Stimulated activated CD4-positive, alpha-beta T cell treated with anti-CD3 and anti-CD28 coated beads, Interleukin-1b, Interleukin-23, amount 100 ng/mL, for 1 hour (primary cell): ENCODE measurements at places on chromosomes 6 and 20.

DNA sequence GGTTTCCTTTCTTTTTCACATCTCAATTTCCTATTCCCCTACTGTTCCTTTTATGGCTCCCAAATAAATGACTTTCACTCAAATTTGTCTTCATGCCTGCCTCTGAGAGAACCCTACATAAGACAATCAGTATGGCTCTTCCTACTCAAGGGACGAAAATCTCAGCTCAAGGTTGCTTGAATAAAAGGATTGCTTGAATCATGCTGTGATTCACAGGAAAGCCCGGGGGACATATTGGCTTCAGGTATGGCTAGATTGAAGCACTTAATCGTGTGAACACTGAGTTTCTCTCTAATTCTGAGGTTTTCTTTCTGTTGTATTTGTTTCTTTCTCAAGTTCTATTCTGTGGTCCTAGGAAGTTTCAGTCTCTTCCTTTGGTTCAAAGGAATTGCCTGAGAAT is 140.3 kb upstream of the SULF2 start:
- DNase-seq: no peak

DNA sequence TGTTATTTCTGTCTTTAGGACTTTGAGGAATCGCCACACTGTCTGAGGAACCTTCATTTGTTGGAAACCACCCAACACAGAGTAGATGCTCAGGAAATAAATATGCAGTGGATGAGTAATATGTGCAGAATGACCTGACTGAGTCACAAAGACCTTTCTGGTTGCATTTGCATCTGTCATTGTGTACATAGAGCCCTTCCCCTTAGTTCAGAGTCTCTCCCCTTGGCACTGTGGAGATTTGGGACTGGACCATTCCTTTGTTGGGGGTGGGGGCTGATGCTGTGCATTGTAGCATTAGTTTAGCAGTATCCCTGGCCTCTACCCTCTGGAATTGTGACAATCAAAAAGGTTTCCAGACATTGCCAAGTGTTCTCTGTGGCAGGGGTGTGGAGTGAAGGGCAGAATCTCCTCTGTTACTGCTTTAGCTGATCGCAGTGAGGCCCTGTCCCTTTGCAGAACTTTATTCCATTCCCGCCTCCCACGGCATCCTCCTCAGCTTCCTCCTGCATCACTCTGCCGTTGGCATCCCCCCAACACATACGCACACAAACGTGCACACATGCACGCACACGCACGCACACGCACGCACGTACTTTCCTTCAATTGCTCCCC is 64.5 kb downstream of the EYA2 start:
- DNase-seq: no peak

DNA sequence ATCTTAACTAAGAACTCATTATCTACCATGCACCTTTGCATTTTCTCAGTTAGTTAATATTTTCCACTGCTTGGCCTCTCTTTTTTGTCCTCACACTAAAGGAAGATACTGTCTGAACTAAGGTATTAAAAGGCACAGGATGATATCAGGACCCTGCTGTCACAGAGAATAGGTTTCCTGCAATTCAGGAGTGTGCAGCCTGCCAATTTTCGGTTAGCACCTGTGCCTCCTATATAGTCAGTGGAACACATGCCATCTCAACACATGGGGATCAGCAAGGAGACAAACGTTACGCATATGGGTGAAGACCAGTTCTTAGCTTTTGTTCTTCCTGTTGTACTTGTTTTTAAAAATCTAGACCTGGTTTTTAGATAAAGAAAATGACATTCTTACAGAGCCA is 71.0 kb downstream of the FUT9 start:
- no peak for DNase-seq

DNA sequence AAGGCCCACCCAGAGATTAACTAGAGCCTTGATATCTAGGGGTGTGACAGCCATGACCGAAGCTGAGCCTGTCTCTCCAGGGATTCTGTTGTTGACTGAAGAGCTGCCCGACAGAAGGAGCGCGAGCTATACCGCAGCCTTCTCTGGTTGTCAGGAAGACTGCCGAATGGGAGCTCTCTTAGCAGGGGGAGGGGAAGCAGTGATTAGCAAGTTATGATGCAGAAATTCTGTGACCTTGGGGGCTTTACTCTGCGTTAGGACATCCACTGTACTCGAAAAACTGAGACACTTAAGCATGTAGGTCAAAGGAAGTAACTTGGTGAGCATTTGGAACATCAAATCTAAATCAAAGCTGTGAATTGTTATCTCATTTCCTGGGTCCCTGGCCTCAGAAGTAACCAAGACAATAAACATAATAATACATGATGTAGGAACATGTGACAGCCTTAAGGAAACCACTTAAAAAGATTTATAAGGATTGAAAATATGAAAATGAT is 84.7 kb downstream of the MAP3K4 start:
- DNase-seq: peak; percentile 8

DNA sequence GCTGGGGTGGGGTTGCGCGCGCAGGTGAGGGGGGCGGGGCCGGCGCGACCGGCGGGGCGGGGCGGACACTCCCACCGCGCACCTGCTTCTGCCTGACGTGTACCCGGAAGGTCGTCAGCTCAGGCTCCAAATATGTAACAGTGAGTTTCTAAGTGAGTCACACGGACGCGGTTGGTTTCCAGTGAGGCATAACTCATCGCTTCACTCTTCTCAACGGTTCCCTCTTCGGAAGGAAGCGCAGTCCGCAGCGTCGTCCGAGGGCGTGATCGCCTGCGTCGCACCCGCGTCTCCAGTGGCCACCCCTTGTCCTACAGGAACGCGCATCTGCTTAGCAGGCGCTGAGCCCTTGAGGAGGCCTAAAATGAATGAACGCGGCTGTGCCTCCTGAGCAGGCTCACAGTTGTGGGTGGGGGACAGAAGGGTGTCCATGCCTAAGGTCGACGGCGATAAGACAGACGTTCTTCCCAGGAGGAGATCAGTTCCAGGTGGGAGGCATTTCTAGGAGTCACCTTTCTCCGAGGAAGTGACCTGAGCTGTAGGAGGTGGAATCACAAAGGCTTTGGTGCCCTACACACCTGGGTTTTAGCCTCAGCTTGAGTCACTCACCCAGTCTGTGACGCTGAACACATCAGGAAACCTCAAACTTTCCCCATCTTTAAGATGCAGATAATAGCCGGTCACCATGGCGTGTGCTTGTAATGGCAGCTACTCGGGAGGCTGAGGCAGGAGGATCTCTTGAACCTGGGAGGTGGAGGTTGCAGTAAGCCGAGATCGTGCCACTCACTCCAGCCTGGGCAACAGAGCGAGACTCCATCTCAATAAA is 50.9 kb upstream of the EZR start:
- no peak for DNase-seq

DNA sequence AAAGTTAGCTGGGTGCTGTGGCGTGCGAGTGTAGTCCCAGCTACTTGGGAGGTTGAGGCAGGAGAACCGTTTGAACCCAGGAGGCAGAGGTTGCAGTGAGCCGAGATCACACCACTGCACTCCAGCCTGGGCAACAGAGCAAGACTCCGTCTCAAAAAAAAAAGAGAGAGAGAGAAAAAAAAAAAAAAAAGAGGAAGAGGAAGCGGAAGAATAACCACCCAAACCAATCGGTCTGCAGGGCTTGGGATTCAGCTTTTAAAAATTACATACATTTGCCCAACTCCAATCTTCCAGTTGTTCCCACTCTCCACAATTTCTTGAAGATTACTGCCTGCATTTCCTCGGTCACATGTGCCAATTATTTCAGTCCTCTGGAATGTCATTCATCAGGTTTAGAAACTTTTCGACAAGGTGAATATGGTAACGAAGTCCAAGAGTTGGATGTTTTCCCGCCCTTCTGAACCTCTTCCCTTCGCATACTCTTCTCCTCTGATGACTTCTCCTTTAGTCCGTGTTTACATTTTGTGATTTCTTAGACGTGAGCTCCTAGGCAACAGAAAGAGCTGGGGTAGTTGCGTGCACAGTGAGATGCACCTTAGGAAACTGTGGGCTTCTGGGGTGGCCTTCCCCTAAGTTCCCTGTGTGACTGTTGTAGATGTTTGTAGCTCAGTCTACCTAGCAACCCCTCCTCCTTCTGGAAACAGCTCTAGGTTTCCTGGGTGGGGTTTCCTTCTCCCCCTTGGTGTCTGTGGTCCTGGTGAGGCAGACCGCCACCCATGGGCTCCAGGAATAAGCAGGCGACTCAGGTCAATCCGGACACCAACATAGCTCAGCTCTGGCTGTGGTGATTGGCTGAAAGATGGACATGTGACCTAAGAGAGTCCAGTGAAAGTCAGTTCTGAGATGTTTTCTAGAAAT is 63.0 kb upstream of the NCOA3 start:
- no peak for DNase-seq

DNA sequence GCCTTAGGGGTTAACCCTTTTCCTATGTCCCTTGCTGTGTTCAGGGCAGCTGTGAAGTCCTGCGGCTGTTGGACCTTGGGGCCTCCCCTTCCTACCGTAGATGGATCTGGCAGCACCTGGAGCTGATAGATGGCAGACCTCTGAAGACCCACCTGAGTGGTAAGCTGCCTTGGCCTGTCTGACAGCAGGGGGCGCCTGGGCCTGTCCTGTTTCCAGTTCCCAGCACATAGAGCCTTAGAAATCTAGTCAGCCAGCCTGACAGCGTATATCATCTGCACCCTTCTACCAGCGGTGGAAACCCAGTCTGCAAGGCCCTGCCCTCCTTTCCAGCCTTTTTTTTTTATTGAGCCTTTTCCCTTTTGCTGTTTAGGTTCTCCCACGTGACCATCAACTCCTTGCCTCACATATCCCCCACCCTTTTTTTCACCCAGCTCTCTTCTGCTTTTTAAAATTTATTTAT is 26.6 kb downstream of the CNBD2 start:
- peak; percentile 66 for DNase-seq

GRCh38 chr6:39328066-39328465 is 5.6 kb upstream of the KCNK16 start:
- no peak for DNase-seq

DNA sequence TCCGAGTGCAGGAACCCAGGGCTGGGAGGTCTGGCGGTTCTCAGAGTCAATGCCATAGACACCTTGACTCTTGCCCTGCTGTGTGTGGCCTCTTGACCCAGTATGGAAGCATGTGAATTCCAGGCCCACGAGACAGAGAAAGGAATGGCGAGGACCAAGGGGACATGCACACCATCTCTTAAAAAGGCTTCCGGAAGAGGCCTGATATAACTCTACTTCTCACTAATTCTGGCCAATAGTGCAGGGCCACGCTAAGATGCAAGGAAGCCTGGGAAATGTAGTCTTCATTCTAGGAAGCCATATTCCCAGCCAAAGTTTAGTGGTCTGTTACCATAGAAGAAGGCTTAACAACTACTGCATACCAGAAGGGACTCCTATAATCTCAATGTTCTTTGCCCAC is 177.0 kb upstream of the KCNG1 start:
- no peak for DNase-seq

DNA sequence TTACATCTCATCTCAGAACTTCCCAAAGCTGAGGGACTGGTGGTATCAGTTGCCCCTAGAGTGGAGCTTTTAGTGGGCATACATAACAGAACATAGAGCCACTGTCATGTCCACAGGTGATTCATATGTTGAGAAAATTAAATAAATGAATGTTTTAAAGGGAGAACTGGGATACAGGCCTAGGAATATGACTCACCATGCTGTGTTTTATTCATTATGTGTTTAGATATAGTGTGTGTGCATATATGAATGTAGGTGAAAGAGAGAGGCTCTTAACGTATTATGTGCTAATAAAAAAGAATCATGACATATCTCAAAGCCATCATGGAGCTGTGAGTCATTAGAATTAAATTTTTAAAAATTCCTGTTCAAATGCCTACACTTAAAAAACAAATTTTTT is 332.2 kb upstream of the RSPO3 start:
- DNase-seq: no peak

DNA sequence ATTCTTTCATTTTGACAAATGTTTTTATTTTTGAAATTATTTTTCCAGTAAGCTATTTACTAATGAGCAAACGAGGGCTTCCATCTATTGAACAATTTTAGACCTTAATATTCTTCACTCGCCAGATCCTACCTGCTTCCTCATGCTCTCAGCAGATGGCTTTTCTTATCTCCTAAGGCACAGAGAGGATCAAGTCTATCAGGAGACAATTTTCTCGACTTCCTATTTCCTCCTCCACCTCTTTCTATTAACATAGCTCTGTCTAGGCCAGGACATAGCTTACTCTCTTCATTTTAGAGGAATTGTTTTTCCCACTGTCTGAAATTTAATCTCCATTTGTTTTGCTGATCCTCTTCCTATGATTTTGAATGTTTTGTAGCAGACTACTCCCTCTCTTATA is 87.0 kb upstream of the MAN1A1 start:
- DNase-seq: no peak

DNA sequence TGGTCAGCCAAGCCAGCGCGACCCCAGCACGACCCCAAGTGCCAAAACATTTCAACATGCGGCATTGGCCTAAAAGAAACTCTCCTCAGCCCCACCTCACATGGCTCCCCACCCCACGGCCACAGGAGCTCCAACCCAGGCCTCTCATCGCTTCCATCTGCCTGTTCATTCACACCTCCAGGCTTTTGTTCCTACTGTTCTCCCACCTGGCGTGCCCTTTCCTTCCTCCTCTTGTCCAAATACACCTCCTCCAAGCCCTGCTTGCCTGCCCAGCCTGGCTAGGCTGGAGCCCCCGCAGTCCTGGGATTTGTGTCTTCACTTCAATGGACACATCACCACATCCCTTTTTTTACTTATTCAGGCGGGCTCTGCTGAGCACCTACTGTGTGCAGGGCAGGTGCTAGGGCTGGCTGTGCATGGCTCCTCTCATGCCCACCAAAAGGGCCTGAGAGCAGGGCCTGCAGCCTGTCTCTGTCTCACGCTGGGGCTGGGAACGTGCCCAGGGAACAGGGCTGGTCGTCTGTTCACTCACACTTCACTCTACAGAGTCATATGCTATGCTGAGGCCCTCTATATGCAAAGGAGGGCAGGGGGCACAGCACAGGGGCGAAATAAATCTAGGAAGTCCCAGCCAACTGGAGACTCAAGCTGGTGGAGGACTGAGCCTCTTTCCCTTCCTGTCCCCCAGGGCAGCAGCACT is 61.1 kb downstream of the GRM4 start:
- no peak for DNase-seq

DNA sequence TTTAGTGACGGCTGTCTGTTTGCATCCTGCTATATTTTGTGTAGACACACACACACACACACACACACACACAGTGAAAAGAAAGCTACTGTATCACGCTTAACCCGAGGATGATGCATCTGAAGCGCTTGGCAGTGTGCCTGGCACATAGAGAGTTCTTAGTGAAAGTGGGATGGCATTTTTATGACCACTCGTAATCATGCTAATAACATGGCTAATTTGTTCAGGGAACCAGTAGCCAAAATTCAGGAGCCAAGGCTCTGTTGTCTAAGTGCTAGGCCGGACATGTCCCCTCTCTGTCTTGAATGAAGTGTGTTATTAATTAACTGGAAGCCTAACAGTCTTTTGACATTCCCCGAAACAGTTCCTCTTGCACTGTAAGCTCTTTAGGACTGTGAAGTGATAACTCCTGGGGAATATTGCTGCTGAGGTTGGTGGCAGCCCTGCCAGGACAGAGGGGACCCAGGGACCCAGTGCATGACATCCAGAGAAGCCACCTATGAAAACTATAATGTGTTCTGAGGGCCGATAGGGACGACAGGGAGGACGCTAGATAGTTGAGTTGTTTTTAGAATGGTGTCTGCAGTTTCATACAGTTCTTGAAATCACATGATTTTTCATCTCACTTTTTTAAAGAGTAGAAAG is 45.0 kb upstream of the IRF4 start:
- no peak for DNase-seq
